ENCODE measurements at places on chromosomes 5 and 9.

DNA sequence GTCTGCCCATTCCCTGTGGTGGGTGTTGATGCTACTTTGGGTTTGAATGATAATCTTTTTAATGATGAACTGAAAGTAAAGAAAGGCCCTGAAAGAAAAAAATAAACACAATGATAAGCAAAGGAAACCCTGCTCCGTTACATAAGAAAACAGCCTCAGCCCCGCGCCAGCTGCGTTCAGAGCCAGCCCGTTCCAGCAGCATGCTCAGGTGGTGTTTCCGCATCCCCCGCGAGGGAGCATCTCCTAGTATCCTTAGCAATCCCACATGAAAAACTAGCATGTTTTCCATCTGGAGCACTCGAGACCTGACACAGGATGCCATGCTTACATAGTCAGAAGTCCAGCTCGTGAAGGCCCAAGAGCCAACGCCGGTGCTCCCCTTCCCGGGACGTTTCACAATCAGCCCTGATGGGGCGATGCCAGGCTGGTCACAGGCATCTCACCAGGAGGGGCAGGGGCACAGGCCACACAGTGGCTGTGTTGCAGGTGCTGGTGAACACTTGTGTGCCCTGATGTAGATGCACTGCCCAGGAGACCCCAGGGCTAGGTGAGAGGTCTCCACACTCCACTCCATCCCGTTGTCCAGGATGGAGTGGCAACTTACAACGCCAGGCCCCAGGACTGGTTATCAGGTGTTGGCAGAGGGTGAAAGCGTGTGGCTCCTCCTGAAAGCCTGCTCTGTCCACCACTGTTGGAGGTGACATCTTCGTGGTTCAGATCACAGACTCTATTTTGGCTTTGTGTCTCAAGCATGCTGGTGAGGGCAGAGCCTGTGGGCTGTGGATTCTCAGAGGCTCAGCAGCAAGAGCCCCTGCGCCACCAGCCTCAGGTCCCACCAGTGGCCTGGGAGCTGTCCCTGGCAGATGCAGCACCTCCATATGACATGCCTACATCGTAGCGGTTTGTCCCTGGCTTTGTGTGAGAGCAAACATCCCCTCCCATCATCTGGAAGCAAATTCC, 246.8 kb upstream of the IRX1 start:
- DNase-seq: no peak

DNA sequence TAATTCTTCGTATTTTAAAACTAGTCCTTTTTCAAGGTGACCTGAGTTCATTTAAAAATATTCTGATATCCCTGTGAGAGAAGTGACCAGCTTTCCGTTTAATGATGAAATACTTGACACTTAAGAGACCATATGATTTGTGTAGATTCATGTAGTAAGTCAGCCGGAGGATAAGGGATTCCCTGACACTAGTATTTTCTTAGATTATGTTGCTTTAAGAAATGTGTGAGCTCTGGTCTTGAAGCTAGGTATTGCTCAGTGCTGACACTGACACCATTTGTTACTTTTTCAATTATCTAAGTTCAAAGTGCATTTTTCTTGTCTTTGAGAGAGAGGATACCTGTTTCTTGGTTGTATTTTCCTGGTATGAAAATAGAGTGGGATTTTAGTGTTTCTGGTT, 4.2 kb downstream of the NIPBL start:
- no peak for DNase-seq

DNA sequence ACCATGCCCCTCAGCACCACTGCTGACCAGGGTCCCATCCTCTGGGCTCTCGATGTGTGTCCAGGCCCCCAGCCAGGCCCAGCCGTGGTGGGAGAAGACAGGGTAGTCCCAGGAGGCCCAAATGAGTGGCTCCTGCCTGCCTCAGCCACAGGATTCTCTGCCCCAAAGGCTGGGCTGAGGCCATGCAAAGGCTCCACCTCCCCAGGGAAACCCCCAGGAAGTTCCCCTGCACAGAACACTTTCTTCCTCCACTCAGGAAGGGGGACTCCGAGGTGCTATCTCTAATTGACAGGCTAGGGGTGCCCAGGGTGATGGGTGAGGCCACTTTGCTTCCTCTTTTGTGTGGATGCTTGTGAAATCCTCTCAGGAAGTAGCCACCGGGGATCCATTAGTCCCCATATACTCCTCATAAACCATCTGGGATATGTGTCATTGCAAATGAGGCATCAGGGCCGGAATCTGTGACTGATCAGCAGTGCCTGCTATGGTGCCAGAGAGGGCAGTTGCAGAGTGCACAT, 23.1 kb upstream of the TDRD7 start:
- no peak for DNase-seq

DNA sequence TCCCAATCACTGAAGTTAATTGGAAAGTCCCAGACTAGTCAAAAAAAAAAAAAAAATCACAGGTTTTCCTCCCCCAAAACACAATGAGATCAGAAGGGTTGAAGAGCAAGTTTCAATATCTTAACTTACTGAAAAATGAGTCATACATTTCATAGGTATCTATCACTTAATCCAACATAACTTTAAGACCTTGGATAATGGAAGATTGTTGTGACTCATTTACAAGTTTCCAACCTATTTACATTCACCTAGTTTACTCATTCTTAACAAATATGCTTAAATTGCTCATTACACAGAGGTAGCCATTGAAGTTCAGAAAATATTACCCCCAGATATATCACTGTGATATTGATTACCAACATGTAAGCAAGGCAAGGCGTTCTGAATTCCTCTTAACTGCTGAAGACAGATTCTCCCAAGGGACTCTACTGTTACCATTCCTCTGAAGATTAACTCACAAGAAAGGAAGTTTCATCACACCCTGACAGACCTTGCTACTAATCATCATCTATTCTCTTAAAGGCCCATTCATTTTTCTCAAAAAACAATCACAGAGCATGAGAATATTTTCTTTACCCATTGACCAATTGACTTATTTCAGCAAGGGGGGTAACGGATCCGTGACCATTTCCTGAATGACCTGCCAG, 563.8 kb downstream of the TLE1 start:
- DNase-seq: no peak

GRCh38 chr9:75988663-75989062, 98.2 kb downstream of the PCSK5 start:
- no peak for DNase-seq

- no peak for DNase-seq
Measured at GRCh38 chr9:135246248-135247205, 159.1 kb downstream of the OLFM1 start.

DNA sequence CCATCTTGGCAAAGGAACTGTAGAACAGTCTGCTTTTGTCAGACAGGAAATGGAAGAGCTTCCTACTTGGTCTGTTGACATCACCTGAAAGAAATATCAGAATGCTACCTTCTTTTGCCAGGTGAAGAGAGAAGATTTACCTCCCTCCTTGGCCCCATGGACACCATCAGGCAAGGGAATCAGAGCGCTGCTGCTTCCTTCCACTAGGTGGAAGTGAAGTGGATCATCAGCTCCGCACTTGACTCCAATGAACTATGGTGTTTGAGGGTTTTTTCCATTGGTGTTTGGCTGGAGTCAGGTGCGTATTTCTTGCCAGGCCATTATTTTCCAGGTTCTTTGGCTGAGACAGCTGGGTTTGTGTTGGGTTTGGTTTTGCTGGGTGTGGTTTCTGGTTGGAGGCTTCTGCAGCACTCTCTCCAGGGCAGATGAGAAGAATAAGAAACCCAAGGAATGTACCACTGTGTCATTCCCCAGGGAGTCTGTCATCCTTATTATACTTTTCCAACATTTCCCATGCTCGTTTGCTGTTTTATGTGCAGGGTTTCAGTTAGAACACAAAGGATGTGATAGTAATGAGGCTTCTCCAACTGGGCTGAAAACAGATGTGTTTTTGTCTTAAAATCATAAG, 12.4 kb downstream of the SPATA31E1 start:
- DNase-seq: no peak

DNA sequence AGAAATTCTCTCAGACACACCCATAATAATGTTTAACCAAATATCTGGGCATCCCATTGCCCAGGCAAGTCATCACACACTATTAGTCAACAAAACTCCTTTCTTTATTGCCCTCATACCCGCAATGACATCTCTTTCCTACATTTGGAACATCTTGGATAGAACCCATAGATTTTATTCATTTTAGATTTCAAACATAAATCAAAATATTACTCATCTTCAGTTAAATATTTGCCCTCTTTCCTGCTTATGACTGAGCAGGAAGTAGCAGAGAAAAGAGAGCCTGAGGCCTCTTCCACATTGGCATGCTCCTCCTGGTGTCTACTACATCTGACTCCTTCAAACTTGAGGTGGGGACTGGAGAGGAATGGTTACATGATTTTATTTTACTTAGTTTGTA, 592.0 kb downstream of the CHSY3 start:
- no peak for DNase-seq

DNA sequence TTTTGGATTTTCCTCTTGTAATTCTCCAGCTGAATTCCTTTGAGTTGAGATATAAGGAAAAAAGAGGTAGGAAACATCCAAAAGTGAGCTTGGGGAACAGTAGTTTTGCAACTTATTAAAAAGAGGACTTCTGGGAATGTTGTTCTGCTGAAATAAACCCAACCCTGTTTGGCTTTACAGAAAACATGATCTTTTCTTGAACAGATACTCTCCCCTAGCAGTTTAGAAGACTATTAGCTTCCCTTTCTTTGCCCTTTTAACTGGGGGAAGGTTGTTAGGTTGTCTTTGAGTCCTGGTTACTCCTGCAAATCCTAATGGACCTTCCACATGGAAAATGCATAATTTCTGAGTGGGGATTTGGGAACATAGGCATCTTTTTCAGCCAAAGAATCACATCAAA, 168.7 kb upstream of the RPS23 start:
- DNase-seq: no peak

DNA sequence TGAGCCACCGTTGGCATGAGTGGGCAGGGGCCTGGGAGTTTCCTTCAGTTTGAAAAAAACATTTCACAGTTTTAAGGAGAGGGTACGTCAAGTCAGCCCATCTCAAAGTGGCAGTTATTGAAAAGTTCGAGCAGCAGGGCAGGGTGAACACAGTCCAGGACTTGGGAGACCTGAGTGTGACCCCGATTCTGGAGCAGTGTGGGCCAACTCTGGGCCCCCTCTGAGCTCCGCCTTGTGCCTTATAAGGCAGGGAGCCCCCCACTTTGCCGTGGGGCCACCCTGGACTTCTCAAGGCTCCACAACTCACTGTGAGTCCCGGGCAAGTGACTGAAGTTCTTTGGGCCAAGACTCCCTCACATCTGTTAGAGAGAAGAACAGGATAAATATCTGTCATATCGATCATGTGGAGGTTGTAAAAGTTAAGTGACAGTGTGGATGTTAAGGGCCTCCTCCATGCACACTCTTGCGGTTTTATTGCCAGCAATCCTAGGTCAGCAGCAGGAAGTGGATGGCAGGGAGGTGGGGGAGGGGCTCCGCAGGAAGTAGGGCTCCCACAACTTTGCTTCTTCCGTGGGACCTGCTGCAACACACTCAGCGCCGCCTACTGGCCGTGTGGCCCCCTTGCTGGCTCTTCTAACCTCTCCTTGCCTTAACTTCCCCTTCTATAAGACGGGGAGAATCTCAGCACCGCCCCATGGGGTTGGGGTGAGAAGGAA, 38.4 kb downstream of the HRH2 start:
- no peak for DNase-seq

- no peak for DNase-seq
Measured at GRCh38 chr9:30609713-30610112, 1774.7 kb upstream of the ACO1 start.

GRCh38 chr9:105338308-105338707, 93.9 kb downstream of the SLC44A1 start:
- no peak for DNase-seq

- no peak for DNase-seq
Measured at GRCh38 chr5:2179861-2180260, 297.1 kb upstream of the IRX4 start.

DNA sequence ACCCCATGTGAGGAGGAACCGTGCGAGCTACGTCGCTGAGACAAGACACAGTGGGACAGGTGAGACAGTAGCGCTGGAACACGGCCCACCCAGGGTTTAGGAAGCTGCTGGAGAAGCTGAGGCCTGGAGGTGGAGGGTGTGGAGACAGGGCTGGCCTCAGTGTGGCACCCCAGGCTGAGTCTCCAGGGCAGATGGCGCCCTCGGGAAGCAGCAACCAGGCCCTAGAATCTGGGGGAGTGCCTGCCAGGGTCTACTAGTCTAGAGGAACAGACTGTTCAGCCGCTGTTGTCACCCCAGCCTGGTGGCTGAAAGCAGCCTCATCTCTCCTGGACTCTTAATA, 4.6 kb upstream of the TERT start:
- no peak for DNase-seq

DNA sequence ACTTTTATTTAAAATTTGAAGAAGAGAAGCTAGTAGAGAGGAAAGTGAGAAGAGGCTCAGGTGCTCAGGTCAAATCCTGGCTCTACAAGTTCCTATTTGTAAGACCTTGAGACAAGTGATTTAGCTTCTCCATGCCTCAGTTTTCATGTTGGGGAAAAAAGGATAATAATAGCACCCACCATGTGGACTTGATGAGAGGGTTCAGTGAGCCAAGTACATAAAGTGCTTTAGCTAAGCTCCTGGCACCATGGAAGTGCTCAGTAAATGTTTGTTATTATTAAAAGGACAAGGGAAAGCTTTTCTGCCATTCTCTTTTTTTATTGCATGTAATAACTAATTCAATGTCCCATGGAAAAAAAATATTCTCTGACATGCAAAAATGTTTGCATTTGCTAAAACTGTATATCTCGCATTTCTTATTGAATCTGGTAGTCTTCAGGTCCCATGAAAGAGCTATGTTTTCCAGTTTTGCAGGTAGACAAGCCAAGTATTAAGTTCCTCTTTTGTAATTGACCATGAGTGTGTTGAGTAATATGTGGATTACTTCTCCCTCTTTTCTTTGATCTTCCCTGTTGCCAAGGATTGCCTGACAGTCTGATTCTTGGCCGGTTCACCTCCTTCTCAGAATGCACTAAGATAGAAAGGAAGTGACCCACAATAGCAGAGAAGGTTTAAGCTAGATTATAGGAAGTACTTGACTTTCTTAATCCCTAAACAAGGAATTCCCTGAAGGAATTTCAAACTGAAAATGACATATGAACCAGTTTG, 45.6 kb upstream of the TRIM32 start:
- no peak for DNase-seq

GRCh38 chr5:68845131-68845530, 248.7 kb upstream of the SLC30A5 start:
- DNase-seq: no peak

DNA sequence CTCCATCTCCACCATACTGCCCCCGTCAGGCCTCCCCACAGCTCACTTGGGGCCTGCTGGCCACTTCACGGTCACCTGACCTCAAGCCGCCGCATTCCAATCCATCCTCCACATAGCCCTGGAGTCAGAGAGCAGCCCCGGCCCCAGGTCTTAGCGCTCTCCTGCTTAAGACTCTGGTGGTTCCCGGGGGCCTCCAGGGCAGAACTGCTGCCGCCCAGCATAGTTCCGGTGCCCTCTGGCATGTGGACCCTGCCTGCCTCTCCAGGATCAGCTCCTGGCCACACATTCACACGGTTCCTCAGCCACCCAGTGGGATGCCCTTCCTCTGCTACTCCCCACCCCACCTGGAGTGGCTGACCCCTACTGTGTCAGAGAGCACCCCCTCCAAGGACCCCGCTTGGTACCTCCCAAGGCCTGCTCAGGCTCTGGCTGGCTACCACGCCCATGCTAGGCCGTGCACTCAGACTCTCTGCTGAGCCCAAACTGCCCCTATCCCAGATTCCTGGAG, 8.7 kb downstream of the PHYKPL start:
- no peak for DNase-seq

GRCh38 chr5:172110260-172110815, 77.7 kb downstream of the STK10 start:
- no peak for DNase-seq

GRCh38 chr5:55096182-55096581, 6.3 kb upstream of the GZMA start:
- no peak for DNase-seq

- no peak for DNase-seq
Measured at GRCh38 chr5:35803191-35803651, 53.5 kb upstream of the IL7R start.

- no peak for DNase-seq
Measured at GRCh38 chr5:135433681-135434426, 13.3 kb downstream of the DCANP1 start.

All from NCI-H2107 (cell line).